ENCODE measurements at places on chromosomes 7 and 10.

GRCh38 chr10:47059606-47060311 is 148.5 kb downstream of the PTPN20 start:
- no peak for DNase-seq

- DNase-seq: no peak
These were observed 30.5 kb upstream of the AUTS2 start for GRCh38 chr7:69567800-69568199.

DNA sequence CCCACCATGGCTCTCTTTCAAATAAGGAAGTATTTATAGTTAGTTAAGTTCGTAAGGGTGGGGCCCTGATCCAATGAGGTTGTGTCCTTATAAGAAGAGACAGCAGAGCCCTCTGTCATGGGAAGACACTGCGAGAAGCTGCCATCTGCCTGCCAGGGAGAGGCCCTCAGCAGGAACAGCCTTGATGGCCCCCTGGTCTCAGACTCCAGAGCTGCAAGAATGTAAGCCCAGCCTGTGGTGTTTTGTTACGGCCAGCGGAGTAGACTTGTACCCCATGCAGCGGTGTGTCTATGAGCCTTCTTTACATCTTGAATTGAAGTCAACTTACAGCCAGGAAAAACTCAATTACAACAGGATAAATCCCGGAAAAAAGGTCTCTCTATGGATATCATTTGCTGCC is 14.3 kb upstream of the LARP4B start:
- no peak for DNase-seq

DNA sequence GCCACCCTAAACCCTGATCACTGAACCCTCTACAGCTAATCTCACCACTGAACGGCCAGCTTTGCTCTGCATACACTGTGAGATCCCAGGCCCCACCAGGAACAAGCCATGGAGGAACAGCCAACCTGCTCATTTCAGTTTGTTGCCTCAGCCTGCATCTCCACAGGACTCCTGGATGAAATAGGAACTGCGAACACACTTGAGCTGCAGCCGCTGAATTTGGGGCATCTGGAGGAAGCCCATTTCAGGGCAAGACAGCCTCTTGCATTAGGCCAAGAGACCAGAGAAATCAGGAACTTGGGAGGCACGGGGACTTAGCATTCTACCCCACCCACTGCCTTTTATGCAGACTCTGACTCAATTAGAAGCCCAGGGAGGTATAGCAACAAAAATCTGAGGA is 14.5 kb upstream of the EGR2 start:
- DNase-seq: no peak

DNA sequence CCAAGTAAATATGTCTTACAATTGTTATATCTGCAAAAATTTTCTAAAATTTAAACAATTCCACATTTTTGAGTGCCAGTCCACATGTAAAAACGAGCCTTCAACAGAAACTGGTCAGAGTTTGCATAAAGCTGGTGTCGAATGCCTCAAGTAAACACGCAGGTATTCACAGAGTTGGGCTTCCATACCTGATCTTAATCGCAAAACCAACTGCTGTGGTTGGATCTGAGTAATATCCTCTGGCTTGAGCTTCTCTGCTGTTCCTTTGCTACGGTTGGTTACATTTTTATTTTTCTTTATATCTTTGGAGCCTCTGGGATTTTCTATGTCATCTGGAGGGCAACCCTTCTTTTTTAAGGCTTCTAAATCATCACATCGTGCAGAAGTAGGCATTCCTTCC is 28.4 kb downstream of the ITGB1 start:
- DNase-seq: no peak
